ENCODE measurements at places on chromosomes 7 and 10.
A peak's percentile ranks its signal among the peaks of the same experiment; 100 is the strongest.

DNA sequence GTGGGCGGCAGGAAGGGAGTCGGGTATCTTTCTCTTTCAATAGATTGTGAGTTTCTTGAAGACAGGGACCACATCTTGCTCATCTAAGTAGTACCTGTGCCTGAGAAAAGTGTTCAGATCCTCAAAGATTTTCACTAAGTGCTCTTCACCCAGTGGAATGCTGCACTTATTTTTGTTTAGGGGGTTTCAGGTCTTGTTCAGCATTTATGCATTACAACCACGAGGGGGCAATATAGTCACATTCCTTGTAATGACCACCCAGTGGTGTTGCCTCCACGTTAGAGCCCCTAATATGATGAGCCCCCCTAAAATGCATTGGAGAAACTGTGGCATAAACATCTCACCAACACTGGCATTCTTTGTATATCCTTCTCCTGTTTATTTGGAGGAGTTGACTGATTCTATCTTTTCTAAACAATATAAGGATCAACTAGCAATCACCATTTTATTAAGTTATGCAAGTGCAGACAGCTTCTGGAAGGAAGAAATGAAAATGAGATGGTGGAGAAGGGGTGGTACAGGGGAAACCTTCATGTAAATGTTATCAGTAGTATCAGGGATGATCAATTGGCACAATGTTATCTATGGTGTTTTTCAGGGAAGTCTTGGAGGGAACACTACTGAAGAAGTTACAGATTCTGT lies 3.1 kb upstream of the PAPSS2 start:
- DNase-seq, result no peak

GRCh38 chr10:3676564-3676963 lies 108.4 kb downstream of the KLF6 start:
- DNase-seq, result no peak

- DNase-seq, result peak; percentile 87
These were observed at the start of gene SIRT1 for GRCh38 chr10:67884313-67884841. Gene SIRT1 (plus strand): TSS chr10:67884656. CDS start chr10:67884722, 66 bp downstream.

- DNase-seq, result no peak
These were observed 76.8 kb downstream of the ADK start for GRCh38 chr10:74227697-74228424.

GRCh38 chr7:150738092-150738491 lies 874 bp downstream of the GIMAP5 start:
- no peak for DNase-seq

- no peak for DNase-seq
These were observed 240.3 kb downstream of the SNX10 start for GRCh38 chr7:26531926-26532325.

DNA sequence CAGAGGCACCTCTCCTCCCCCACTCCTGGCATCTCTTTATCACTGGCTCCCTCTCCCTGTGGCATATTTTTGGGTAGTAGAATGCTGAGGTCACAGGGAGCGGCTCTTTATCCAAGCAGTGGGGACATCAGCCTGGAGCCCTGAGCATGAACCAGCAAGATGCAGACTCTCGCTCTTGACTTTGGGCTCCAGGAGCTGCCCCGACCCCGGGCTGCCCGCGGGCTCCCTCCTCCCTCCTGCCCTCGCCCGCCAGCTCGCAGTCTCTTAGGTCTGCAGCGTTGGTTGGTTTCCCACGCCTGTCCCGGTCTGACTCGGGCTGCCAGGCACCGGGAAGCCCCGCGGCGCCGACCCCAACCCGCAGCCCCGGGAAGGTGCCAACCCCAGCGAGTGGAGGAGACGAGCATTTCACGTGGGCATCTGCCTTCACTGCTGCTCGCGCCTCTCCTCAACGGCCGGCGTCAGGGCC lies 1.3 kb downstream of the INSYN2A start:
- DNase-seq, result no peak

DNA sequence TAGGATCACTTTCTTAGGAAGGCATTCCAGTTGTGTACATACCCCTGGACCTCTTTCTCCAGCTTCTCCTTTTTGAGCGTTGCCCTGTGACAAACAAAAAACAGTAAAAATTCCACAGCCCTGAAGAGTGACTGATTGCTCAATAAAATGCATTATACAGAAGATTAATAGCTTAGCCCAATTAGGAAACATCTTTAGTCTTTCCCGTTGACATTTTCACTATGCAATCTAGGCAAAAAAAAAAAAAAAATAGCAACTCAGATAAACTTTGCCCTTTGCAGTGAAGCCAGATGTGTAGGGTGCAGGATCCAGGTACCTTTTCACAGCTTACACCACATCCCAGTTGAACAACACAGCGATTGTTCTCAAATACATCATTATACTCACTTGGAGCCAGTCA lies 17.9 kb downstream of the COL28A1 start:
- no peak for DNase-seq

GRCh38 chr7:20441991-20442441 lies 111.3 kb downstream of the ITGB8 start:
- DNase-seq, result no peak

DNA sequence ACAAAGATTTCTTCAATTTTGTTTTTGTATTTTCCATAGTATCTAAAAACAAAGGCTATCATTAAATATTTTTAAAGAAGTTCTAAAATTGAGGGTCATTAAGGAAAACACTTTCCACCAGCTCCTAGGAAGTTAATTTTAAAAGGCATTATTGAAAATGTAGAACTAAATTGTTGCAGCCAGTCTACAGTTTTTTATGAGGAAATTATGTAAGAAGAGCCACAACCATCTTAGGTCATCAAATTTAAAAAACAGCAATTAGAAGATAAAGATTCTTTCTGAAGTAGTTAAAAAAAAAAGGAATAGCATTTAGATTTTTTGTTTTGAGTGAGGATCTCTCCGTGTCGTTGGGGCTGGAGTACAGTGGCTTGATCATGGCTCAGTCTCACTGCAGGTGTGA lies 161.7 kb downstream of the NRBF2 start:
- DNase-seq, result no peak

- no peak for DNase-seq
These were observed 81.7 kb upstream of the HECTD2 start for GRCh38 chr10:91328320-91328984.

All from stimulated activated CD8-positive, alpha-beta memory T cell treated with anti-CD3 and anti-CD28 coated beads, Interleukin-7, amount 100 ng/mL, for 48 hours (primary cell).